Stimulated activated naive CD4-positive, alpha-beta T cell treated with Interleukin-2 at 50 U/mL for 16 hours (primary cell): ENCODE measurements at places on chromosomes 5 and 9.

DNA sequence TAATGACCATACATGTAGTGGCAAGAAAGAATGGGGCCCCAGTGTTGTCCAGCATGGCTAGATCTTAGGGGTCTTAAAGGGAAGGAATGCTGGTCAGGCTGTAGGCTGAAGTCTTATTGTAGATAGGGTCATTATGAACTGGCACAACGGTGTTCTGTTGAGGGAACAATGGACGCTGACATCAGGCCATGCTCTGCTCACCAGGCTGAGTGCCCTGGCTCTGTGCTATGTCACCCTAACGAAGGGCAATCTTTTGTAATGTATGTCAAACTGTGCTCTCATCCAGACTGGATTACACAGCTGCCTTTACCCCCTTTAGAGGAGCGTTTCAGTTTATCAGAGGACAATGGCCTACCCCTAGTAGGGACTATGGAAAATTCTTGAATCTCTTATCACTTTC is 14.6 kb upstream of the ZNF608 start:
- no peak for DNase-seq

- DNase-seq: no peak
Observed at GRCh38 chr5:73892806-73893205, 266.8 kb downstream of the ARHGEF28 start.

DNA sequence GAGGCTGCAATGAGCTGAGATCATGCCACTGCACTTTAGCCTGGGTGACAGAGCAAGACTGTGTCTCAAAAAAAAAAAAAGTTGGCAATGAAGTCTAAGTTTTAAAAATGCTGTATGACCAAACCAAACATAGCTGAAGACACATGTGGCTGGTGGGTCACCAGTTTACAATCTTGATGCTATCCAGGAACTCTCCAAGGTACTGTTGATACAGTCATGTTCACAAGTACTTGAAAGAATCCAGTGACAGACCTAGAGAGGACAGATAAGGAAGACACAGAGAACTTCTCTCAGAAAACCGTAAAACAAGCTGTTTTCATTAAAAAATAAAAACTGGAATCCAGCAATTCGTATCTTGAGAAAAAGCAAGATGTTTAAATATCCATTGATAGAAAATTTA is 95.7 kb downstream of the ACTBL2 start:
- no peak for DNase-seq

GRCh38 chr5:165055476-165055875 is 1550.1 kb downstream of the MAT2B start:
- DNase-seq: no peak

GRCh38 chr5:142680605-142681259 is 5.2 kb downstream of the FGF1 start:
- DNase-seq: no peak

DNA sequence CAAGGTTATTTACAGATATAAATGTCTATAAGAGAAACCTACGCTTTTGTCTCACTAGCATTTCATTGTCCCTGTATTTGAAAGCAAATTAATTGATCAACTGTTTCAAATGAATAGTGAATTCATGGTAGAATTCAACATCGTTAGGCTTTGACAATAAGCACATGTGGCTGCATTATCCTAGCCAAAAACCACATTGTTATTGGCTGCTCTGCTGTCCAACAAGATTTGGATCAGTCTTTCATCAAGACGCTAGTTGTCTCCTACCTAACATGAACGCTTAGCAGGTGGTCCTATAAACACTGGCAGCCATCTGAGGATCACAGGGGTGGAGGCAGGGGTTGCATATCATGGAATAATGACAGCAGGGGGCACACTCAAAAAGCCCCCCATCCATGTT is 455.0 kb downstream of the CTNND2 start:
- DNase-seq: no peak
